Activated gamma-delta T cell treated with Interleukin-2 at 50 U/mL for 16 hours (primary cell): ENCODE measurements at places on chromosomes 7 and 10.

DNA sequence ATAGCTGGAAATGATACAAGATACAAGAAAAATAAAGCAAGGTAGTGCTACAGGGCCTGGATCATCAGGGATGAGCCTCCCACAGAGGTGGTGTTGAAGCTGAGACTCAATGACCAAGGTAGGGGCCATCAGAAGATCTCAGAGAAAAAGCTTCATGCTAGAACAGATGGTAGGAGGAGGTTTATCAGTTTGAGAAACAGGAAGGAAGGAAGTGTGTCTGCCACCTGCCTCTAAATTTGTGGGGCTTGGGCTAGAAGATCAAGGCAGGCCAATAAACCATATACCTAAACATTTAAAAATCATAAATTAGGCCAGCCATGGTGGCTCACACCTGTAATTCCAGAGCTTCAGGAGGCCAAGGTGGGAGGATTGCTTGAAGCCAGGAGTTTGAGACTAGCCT lies 410.8 kb upstream of the PRKCQ start:
- DNase-seq: no peak

DNA sequence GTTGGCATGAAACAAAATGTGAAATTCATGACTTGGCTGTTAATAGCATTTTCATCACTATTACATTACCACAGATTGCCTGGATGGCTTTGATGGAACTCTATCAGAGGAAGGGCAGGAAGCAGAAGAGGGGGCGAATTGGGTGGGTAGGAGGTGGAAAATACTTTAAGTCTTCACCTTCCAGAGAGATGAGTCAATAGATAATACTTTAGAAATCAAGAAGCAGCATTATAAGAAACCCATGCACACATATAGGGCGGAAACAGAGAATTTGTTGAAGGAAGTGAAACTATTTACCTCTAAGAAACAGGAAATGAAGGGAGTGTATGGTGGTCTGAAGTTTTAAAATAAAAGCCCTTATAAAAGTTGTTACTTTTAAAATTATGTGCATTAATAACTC lies 152.1 kb upstream of the TARP start:
- no peak for DNase-seq

GRCh38 chr7:101814991-101815825 lies 2.2 kb upstream of the CUX1 start:
- peak; percentile 65 for DNase-seq

DNA sequence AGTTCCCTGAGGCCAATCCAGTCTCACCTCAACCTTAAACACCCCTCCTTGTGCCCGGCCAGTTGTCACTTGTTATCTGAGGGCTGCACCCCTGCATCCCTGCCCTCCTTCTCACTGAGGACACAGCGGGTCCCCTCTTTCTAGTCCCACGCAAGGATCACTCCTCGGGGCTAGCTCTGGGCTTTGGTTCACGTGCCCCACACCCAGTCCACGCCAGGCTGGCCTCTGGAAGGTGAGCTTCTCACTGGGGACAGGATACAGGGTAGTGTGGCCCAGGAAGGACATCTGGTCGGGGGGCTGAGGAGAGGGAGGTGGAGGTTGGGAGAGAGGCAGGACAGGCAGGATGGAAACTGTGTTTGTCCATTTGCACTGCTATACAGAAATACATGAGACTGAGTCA lies 25.5 kb downstream of the UPP1 start:
- no peak for DNase-seq

- DNase-seq: no peak
These were observed 55.5 kb upstream of the ODAD2 start for GRCh38 chr10:28054228-28054860.

DNA sequence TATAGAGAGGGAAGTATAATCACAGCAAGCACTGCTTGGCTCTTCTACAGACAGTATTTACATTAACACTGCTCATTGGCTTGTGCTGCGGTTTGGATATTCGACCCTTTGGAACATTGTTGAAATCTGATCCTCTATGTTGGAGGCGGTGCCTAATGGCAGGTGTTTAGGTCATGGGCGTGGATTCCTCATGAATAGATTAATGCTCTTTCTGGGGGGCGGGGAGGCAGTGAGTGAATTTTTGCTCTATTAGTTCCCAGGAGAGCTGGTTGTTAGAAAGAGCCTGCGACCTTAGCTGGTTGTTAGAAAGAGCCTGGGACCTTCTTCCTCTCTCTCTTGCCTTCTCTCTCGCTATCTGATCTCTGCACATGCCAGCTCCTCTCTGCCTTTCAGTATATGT lies 77.3 kb upstream of the SVIL start:
- no peak for DNase-seq

DNA sequence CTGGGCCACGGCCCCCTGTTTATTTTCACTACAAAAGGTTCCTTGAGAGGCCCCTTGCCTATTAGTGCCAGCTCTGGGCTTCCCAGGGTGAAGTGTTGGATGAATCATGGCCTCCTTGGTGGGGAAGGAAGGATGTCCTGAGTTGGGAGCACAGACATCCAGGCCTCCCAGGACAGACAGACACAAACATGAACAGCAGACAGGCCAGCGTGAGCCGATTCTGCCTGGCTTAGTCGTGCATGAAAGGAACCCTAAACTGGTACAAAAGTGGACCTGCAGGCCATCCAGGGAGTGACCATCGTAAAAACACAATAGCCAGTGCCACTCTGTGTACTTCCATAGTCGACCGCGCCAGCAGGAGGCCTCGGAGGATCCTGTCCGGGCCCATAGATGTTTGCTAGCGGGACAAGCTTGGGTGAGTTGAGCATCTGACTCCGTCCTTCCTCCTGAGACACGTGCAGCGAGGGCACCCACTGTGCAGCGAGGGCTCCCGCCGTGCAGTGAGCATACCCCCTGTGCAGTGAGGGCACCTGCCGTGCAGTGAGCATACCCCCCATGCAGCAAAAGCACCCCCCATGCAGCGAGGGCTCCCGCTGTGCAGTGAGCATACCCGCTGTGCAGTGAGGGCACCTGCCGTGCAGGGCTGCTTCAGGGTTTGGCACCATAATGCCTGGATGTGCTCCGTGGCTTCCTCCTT lies 51.3 kb upstream of the PRKAR1B start:
- DNase-seq: no peak

- no peak for DNase-seq
These were observed 22.9 kb downstream of the BTBD16 start for GRCh38 chr10:122293961-122294380.

DNA sequence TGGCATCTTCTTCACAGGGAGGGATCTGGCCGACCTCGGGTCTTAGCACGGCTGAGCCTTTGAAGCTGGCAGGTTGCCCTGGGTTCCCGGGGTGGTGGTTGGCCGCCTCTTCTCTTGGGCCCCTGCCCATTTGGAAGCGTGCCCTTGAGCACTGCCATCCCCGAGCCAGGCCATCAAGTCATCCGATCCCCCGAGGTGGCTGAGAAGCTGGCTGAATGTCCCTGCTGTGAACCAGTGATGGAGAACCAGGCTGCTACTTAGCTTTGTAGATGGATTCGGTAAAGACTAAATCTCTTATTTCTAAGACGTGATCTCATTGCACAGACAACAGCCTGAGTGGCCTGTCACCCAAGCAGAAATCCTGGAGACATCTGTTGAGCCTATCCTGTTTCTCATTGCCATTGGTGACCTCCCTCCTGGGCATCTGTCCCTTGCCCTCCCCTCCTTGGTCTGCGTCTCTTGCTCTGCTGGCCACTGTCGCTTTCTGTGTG lies 74.3 kb downstream of the GRK5 start:
- DNase-seq: no peak

- DNase-seq: no peak
These were observed 306.4 kb downstream of the PAXIP1 start for GRCh38 chr7:154696556-154696955.

- DNase-seq: no peak
These were observed 29.3 kb upstream of the RHBDD2 start for GRCh38 chr7:75849573-75849972.

DNA sequence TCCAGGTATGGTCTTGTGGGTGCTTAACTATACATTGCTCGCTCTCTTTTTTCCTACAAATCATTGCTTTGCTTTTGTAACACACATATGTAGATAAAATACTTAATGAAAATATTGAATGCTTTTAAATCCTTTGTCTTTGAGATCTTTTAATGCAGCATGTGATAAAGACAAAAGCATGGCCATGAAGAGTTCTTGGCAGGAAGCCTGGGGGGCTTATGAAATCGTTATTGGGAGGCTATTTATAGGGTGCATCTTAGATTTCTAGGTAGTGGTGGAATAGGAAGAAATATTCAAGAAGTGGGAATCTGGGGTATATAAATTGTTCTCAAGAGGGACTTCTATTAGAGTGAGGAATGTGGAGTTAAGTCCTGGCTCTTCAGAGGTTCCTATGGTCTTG lies 21.9 kb downstream of the UBE2D1 start:
- no peak for DNase-seq

DNA sequence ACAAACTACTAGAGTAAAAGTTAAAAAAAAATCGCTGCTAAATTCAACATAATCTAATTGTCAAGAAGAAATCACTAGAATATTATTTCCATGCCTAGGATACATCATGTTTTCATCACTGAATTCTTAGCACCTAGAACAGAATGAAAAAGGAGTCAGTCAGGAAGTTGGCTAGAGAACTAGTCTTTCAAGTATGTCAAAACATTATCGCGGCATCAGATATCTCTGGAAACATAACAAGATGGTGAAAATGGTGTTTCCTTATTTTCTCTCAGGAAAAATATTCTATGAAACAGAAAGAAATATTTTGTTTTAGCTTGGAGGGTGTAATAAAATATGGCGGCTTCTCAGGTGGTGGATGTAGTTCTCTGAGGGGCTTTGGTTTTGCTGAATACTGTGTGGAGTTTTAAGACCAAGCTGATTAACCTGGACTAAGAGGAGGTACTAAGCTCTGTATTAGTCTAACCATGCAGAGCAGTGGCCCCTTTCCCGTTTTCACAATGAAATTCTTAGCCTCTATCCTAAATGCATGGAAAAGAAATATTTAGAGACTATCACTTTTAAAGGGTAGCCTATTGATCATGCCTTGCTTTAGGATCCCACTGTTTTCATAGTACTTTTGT lies 205.6 kb downstream of the MDFIC start:
- DNase-seq: no peak

DNA sequence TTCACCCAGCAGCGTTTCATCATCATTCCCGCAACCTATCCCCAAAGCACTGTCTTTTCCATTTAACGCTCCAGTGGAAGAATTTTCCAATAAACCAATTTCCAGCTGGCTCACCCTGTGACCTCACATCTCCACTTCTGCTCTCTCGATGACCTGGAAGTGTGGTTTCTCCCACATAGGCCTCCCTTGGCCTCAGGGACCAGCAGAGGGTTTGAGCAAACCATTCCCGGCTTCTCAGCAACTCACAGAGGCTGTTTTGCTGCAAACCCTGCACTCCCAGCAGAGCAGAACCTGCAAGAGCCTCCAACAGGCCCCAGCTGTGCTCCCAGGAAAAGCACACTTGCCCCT lies 523.0 kb upstream of the FOXK1 start:
- DNase-seq: no peak

DNA sequence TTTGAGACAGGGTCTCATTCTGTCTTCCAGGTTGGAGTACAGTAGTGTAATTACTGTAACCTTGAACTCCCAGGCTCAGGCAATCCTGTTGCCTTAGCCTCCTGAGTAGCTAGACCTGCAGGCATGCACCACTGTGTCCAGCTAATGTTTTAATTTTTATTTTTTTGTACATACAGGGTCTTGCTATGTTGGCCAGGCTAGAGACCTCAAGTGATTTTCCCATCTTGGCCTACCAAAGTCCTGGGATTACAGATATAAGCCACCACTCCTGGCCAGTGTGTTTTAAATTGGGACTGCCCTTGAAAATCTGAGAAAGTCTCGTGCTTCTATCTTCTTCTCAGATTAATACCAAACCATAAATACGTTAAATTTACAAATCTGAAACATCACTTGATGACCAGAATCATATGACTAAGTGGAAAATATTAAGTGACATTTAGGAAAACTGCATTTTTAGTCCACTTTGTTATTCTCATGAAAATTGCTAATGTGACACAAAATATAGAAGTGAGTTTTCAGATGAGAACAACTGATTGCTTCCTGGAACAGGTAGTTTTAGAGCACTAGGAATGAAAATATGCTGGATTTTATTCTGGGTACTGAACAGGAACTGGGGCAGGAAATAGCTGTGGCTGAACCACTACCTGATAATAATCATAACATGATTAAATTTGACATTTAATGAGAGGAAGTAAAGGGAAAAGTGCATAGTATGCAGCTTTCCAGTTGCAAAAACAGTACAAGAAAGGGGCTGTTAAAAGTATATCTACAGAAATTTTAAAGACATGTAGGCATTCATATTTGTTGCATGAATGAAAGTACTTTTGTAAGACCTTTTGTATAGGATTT lies 4.2 kb downstream of the PHTF2 start:
- DNase-seq: no peak

- no peak for DNase-seq
These were observed 146.8 kb downstream of the ARHGAP22 start for GRCh38 chr10:48457949-48458661.

- DNase-seq: no peak
These were observed 93.2 kb downstream of the SORCS1 start for GRCh38 chr10:107071301-107071700.

GRCh38 chr7:29320577-29320976 lies 126.0 kb downstream of the CHN2 start:
- no peak for DNase-seq

DNA sequence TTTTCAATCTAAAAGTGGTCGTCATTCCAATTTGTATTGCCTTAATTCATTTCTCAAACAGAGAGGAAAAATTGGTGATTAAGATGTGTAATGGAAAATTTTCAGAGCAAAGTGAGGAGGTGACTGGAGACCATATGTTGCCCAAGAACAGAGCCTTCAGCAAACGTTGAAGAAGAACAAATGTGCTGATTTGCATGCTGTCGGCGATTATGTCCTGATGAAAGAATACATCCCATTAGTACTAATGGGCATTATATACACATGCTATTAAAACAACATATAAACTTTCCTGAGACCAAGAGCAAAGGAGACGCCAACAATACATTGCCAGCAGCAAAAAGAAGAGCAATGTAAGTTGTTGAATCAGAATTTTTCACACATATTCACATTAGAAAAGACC lies 100.0 kb upstream of the ARID5B start:
- DNase-seq: no peak

DNA sequence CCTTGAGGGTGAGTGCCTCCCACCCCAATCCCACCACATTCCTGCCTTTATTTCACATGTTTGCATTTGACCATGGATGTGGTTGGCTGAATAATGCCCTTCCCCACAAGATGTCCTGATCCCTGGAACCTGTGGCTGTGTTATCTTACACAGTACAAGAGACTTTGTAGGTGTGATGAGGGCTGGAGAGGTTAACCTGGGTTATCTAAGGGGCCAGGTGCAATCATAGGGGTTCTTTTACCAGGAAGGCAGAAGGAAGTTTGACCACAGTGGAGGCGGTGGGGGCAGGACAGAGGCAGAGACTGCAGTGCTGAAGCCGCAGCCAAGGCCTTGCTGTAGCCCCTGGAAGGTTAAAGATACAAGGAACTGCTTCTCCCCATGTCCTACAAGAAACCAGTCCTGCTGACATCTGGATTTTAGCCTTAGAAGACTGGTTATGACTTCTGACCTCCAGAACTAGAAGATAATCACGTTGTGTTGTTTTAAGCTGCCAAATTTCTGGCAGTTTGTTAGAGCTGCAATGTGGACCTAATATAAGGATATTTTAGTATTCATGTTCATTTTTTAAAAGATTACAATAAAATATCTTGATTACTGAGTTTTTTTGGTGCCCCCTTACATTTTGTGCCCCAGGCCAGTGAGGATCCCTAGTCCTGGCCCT lies 136.6 kb downstream of the ARHGAP22 start:
- no peak for DNase-seq

- no peak for DNase-seq
These were observed 61.9 kb downstream of the KLHDC10 start for GRCh38 chr7:130131964-130132875.

- no peak for DNase-seq
These were observed 1.2 kb downstream of the CFTR start for GRCh38 chr7:117480978-117481377.

GRCh38 chr7:20200361-20200760 lies 16.8 kb downstream of the MACC1 start:
- DNase-seq: no peak
